Foreskin keratinocyte (primary cell): ENCODE measurements at places on chromosomes 5 and 9. TPM values are rescaled to one million over a fixed set of nuclear protein-coding genes. Genes with fewer than 3 reads are reported as not detected.

SPATA31A3 gene
- not detected in 2 replicates for total RNA-seq

TRMT10B gene
- 3.8 and 4.3 TPM in 2 replicates for total RNA-seq

DNA sequence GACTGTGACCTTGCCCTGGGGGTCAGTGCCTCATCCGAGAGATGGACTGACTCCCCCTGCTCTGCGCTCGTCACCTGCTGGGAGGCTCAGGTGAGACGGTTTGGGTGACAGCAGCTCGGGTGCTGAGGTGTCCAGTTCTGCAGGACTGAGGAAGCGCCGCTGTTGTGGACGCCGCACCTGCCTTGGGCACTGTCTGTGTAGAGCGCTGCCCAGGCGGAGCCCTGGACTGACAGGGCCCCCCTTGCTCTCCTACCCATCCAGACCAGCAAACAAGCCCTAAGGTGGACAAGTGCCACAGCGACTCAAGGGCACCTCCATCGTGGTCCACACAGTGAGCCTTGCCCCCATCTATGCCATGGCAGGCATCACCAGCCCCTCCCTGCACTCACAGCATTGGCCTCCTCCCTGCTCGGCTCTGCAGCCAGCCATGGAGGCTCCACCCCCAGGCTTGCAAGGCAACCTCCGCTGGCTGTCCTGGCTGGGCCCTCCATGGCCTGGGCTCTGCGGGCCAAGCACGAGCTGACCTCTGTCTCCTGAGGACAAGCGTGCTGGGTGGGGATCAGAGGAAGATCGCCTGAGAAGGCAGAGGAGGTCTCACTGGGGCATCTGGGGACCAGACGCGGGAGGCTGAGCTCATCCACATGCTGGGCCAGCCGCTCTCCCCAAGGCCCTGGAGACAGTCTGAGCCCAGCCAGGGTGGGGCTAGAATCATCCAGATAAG is 87.1 kb upstream of the COL5A1 start:
- no peak for DNase-seq

GRCh38 chr5:64213531-64213930 is 47.9 kb downstream of the RNF180 start:
- no peak for DNase-seq

DNA sequence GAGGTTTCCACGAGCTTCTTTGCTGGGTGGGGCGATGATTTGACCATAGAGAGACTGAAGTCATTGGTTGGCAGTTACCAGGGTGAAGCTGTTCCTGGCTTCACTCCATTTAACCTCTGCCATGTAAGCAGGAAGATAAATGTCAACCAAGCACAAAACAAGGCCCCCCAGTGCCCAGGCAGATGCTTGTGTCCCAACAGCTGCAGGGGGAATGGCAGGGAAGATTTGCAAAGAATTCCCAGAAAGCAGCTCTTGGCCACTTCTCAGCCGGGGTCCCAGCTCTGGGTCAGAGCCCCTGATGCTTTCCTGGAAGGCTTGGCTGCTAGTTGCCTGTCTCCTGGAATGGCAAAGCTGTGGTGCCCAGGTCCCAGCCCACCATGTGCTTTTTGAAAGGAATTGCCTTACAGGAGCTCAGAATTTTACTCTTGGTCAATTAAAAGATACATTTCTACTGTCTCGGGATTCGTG is 383.4 kb downstream of the ENC1 start:
- DNase-seq, result no peak
